Gastrocnemius medialis (tissue), 4 donors: ENCODE measurements at places on chromosomes 1 and 21. TPM values are rescaled to one million over a fixed set of nuclear protein-coding genes. Genes with fewer than 3 reads are reported as not detected.

- DNase-seq = no peak
These were observed 21.7 kb downstream of the CACNA1S start for GRCh38 chr1:201090541-201090940.

DNA sequence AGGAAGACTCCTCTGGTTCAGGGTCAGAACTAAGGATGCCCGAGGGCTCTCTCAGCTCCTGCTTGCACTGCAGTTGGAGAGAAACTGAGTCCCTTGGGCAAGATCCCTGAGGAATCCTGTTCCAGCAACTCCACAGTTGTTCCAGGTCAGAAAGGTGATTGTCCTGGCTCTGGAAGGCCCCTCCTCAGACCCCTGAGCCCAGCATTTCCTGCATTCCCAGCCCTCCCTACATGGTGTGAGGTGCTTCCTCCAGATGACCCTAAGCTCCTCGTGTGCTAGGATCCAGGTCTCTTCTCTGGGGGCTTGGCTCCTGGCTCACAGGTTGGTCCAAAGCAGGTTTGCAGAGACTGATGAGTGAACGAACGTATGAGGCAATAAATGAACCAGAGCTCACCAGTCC, 11.5 kb downstream of the LDLRAD1 start:
- no peak for DNase-seq

DNA sequence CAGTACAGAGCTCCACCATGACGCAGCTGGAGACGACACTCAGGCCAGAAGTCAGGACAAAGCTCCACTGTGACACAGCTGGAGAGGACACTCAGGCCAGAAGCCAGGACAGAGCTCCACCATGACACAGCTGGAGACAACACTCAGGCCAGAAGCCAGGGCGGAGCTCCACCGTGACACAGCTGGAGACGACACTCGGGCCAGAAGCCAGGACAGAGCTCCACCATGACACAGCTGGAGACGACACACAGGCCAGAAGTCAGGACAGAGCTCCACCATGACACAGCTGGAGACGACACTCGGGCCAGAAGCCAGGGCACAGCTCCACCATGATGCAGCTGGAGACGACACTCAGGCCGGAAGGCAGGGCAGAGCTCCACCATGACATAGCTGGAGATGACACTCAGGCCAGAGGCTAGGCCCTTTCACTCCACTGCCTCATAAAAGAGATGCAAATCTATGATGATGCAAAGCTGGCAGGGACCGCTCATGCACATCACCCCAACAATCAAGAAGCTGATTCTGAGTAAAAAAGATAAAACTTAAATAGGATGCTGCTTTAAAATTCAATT, 13.6 kb upstream of the OR2B11 start:
- DNase-seq = no peak

DNA sequence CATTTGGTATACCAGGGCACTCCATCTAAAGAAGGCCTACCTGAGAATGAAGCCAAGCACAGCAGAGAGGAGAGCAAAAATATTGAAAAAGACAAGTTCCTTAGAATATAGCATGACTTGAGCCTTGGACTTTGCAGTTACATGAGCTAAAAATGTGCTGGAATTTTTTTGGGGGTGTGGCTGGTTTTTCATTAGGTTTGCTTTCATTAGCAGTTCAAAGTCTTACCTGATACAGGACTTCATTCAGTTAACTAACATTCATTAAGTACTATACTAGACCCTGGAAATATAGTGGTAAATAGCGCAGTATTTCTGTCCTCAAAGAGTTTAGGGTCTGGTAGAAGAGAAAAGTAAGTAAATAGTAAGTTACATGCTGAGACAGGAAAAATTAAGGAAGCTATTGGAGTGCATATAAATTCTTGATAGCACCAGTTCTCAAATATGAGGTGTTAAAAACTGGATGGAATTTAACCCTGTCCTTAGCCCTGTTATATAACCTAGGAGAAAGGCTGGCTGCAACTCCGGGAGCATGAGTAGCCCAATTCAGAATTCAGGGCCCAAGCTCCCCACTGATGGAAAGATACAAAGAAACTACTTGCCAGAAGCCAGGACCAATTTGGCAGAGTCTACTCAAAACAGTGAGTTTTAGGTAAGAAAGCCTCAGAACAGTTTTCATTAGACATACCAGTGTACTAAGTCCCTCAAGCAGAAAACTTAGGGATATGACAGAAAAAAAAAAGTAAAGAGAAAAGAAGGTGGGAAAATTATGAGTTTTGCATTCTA, 3.1 kb upstream of the DOCK7 start:
- DNase-seq = no peak

DNA sequence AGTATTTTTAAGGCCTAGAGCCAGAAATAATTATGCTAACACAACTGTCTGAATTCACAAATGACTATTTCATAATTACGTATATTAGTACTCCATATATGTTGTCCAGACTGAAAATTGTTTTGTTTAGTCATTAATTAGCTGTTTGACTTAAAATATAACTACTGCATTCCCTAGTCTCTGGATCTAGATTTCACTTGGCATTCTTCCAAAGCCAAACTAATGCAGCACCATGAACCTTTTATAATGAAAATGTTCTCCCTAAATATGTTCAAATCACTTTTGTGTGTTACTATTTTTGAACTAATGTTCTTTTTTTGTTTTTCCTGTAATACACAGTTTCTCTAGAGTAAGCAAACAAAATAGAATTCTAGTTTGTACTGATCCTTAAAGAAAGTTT, 46.1 kb downstream of the CAMTA1 start:
- DNase-seq = no peak

GRCh38 chr1:232422898-232423297, 207.0 kb downstream of the SIPA1L2 start:
- DNase-seq = no peak

DNA sequence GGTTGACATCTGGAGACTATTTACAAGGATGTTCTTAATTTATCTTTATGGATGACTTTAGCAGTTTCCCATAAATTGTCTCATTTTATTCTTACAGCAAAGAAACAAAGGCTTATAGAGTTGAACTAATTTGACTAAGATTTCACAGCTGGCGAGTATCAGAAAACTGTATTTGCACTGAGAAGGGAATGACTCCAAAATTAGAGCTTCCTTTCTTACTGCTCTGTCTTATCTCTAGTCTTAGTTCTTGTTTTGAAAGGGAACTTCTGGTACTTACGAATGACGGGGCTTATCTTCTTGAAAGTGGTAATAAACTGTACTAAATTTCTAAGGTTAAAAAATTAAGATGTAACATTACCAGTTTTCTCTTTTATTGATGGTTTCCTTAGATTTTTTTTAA, 13.6 kb downstream of the CNST start:
- no peak for DNase-seq

DNA sequence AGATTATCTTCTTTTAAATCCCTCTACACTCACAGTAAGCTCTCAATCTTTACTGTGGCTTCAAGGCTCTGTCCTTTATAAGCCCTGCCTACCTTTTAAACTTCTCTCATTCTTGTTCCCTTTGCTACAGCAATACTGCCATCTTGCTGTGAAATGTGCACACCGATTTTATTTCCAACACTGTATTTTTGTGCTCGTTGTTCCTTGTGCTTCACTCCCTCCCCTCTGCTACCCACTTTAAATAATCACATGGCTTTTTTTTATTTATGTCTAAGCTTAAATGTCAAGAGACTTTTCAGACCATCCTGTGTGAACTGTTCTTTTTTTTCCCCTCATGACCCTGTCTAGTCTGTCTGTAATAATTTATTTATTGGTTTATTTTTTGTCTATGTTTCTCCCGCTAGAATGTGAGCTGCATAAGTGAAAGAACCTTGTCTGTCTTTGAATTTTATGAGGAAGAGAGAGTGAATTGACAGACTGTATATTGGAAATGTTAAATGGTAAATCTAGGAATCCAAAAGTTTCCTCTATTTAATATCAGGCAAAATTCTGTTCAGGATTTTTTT, 45.7 kb downstream of the ABCD3 start:
- DNase-seq = no peak

NFASC gene
- 2.8 TPM for total RNA-seq

ITSN1 gene
- 33.1 TPM for total RNA-seq

YRDC gene
- 11.5 TPM for total RNA-seq
